ENCODE measurements at places on chromosomes 2 and 18. TPM values are rescaled to one million over a fixed set of nuclear protein-coding genes. Genes with fewer than 3 reads are reported as not detected.
A peak's percentile ranks its signal among the peaks of the same experiment; 100 is the strongest.

- DNase-seq = peak; percentile 25
Measured at GRCh38 chr2:105179469-105180372, 61.8 kb upstream of the GPR45 start.

GRCh38 chr2:181348107-181348837 lies 108.9 kb upstream of the ITGA4 start:
- no peak for DNase-seq

- no peak for DNase-seq
Measured at GRCh38 chr18:77140439-77141109, 8.0 kb upstream of the MBP start.

GRCh38 chr2:38600242-38600891 lies 2.4 kb downstream of the HNRNPLL start:
- peak; percentile 65 for DNase-seq

The DSG3 gene
- total RNA-seq = 0.19 TPM

DNA sequence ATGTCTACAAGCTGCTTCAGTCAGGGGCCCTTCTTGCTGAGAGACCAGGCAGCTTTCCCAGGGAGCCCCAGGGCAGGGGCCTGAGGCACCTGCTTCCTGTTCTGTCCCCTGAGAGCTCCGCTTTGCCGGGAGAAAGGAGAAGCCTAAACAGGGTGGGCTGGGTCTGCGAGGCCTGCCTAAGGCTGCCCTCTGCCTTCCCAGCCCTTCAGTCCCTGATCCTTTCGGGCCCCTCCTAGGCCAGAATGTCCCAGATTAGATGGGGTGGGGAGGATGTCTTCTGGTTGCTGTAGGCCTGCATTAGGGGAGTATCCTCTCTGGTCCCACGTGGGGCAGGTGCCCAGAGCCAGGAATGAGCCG lies 72.4 kb downstream of the TGOLN2 start:
- no peak for DNase-seq

- DNase-seq = peak; percentile 65
Measured at GRCh38 chr2:28395334-28396061, 2.8 kb downstream of the FOSL2 start.

DNA sequence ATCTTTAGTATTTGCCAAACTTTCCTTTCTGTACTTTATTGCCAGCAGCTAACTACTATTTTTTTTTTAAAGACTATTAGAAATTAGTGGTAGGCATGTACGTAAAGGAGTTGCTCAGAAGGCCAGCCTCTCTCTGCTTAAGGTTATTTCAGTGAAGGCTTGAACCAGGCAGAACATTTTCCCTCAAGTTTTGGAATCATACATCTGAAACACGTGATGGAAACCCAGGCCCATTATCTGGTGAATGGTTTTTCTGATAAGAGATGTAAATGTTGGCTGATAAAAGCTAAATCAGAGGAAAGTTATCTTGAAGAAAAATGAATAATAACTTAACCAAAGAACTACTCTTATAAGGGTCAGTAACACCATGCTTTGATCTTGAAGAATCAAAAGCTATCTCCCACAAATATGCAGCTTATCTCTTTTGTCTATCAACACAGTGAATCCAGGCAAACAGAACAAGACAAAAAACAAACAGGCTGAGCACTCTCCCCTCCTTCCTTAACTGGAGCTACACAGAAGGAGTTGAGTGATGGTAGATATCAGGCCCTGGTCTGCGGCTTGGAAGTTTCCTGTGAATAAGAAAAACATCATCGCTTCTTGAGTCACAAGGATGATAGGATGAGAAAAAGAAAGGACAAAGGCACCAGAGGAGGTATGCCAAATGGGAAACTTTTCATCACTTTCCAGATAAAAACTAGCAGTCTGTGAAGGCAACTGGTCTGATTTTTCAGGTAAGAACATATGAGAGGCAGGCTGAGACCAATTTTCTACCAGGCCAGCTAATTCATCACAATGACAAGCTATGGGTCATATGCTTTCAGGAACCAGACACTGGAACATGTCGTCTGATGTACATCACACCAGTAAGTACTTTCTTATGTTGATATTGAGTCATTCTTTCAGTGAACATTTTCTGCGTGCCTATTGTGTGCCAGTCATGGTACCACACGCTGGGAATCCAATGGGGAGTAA lies 88.4 kb upstream of the STK17B start:
- DNase-seq = no peak

The MC4R gene
- not detected for total RNA-seq

DNA sequence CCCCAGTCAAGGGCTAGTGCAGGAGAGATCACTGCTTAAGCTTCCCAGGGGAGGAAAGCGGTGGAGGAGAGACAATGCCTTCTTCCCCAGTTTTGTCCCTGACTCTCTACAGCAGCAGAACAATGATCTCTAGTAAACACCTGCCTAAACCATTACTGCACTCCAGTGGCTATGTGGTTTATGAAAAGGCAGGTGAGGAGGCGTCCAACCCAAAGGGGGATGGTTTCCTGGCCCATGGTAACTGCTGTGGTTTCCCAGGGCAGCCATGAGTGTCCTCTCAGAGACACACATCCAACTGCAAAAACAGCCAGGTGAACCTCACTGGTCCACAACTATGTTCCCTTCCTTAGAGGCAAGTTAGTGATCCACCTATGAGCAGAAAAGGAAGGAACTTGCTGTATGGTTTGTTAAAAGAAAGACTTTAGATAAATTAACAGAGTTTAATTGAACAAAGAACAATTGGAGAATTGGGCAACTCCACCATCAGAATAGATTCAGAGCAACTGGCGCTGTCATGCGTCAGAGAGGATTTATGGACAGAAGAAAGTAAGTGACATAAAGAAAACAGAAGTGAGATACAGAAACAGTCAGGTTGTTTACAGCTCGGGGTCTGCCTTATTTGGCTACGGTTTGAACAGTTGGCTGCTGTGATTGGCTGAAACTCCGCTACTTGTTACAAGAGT lies 4.8 kb upstream of the TTC39C start:
- no peak for DNase-seq

All from testis (tissue), 5 donors.